Fibroblast of pulmonary artery (primary cell): ENCODE measurements at places on chromosomes 12 and 14.

- no peak for DNase-seq
Measured at GRCh38 chr14:104863131-104863862, 1.8 kb upstream of the CEP170B start.

- DNase-seq = no peak
Measured at GRCh38 chr12:91176915-91177314, 5.7 kb downstream of the DCN start.

GRCh38 chr14:35122696-35123387 is 490 bp downstream of the PRORP start:
- peak; percentile 61 for DNase-seq

GRCh38 chr14:36975834-36976233 is 196.6 kb downstream of the SLC25A21 start:
- no peak for DNase-seq

GRCh38 chr12:77025782-77026314 is 39.5 kb downstream of the E2F7 start:
- DNase-seq = no peak
